ENCODE measurements at places on chromosomes 13 and 19.
A peak's percentile ranks its signal among the peaks of the same experiment; 100 is the strongest.

- DNase-seq: no peak
Measured at GRCh38 chr19:6720369-6721137, at the start of gene C3. Gene C3 (minus strand): TSS chr19:6720650. CDS start chr19:6720589, 61 bp downstream.

DNA sequence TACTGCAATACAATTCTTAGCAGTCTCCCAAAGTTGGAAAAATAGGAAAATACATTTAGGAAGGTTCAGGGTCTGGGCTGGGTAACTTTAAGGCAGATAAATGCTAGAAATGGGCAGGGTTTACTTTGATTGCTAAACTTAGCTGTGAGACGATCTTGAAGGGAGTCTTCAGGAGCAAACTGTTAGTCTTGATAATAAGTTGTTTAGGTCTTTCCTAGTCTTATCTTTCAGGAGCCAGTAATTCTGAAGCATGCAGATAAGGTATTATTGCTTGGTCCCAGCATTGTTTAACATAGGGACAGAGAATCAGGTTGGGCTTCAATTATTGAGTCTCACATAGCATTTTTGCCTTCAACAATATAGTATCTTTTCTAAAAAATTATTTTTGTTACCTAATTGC lies 262.4 kb upstream of the MIR17HG start:
- no peak for DNase-seq

DNA sequence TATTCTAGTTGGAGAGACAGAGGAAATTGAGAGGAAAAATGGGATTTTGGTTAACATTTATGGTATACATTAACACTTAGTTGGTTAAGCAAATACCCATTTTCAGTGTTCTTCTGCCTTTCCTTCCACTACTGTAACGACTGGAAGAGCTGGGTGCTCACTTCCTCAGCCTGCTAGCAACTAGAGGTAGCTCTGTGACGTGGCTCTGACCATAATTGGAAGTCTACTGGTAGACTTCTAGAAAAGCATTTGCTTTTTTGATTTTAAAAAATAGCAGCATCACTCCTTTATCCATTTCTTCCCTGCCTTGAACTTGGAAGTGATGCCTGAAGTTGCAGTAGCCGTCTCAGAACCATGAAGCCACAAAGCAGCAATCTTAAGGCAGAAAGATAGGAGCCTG lies 15.9 kb downstream of the NHLRC3 start:
- DNase-seq: no peak

DNA sequence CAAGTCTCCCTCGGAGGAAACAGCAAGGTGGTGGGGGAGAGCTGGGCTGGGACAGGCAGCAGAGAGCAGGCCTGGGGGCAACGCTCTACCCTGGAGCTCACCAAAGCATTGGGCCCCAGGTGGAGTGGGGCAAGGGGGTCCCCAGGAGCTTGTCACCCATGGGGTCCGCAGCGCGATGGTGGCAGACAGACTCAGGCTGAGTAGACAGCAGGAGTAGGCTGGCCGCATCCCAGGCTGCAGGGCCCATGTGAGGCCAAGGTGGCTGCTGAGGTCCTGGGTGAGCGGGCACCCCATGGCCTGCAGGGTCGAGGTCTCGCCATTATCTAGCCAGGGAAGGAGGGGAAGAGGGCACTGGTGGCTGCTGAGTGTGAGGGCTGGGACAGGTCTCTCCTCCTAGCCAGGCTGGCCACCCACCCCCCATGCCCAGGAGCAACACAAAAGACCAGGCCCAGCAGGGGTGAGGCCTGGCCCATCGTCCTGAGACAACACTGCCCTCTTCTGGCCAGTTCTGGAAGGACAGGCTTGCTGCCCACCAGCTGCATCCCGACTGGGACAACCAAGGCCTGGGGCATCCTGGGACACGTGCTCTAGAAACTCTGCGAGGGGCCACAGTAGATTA lies 33.1 kb downstream of the CEBPG start:
- DNase-seq: peak; percentile 36

- DNase-seq: no peak
Measured at GRCh38 chr13:39888865-39889810, 233.7 kb downstream of the COG6 start.

DNA sequence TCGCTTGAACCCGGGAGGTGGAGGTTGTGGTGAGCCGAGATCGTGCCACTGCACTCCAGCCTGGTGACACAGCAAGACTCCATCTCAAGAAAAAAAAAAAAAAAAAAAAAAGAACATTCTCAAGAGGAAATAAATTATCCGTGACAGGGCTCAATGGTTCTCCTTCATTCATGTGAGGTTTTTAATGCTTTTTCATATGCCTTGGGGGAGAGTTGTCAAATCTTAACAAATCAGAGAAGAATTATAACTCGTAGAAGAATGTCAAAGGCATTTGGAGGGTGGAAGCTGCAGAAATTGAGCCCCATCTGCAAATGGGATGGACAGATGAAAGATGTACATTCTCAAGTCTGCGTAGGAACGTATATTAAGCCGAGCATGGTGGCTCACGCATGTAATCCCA lies 34.9 kb upstream of the HOMER3 start:
- DNase-seq: no peak

Data from LNCaP clone FGC (cell line).